ENCODE measurements at places on chromosomes 7 and 10.

DNA sequence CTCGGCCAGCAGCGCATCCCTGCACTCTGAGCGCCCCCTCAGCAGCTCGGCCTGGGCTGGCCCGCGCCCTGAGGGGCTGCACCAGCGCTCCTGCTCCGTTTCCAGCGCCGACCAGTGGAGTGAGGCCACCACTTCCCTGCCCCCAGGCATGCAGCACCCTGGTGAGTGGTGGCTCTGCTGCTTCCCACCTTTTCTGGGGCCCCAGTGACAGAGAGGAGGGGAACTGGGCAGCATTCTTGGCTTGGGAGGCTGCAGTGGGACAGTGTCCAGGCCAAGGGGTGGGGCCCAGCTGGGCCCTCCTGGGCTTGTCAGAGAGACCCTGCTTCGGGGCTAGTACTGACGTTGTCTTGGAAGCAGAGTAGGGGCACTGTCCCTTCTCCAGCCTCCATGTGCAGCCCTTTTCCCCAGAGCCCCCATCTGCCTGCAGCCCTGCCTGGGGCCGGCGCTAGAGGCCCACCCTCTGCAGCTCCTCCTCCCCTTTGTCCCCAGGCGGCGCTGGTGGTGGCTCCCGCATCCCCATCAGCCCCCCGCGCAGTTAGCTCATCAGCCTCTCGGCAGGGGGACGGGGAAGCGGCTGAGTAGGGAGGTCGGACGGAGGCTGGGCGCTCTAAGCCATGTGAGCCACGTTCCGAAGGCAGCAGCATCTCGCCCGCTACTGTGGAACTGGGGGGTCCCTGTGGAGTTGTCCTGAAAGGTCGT lies 29.2 kb downstream of the GBX1 start:
- DNase-seq: no peak

DNA sequence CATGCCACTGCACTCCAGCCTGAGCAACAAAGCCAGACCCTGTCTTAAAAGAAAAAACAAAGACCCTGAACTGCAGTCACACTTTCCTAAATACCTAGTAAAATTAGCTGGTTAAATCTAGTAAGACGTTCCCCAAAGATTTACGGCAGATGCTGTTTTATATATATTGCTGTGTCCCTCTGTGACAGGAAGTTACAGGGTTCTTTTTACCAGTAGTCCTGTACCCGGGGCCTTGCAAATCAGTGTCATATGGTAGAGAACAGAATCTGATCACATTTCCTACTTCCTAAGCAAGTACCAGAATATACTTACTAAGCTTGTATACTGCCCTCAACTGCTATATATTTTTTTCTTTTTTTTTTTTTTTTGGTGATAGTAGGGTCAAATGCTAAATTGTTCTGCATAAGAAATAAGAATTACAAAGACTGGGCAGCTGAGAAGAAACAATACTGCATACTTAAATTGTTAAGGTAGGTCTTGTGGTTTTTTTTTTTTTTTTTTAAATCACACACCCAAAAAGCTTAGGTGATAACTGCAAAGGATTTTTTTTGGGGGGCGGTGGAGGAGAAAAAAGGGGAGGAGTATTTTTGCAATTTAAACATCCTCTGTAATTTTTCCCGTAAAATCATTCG lies 27.3 kb upstream of the KMT2E start:
- no peak for DNase-seq

DNA sequence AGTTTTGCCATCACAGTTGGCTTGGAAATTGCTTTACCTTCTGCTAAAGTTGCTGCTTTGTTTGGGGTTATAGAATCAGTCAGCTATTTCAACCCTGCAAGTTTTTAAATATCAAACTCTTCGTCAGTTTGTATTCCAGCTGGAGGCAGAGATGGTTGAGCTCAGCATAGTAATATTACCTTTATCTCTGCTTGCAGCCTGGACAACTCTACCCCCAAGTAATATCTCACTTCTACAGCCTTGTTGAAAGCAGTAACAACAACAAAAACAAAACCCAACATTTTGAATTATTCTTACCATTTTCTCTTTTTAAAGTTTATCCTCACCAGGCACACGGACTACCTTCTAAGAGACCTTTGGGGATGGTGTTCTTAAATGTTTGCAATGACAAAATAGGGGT lies 239.1 kb upstream of the PHF14 start:
- DNase-seq: no peak

DNA sequence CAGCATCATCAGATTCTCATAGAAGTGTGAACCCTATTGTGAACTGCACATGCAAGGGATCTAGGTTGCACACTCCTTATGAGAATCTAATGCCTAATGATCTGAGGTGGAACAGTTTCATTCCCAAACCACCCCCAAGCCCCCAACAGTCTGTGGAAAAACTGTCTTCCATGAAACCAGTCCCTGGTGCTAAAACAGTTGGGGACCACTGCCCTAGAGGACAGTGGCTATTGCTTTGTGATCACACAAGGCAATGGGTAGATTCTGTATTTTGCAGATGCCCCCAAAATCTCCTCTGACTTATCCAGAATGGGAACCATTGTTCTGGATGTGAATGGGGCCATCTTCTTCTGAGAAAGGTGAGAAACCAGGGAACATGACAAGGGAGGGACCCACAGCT lies 31.1 kb upstream of the HPS1 start:
- DNase-seq: no peak

- DNase-seq: no peak
Measured at GRCh38 chr10:25694206-25694933, 239.7 kb upstream of the MYO3A start.

GRCh38 chr10:122044713-122045112 lies 55.8 kb downstream of the TACC2 start:
- no peak for DNase-seq

GRCh38 chr10:80468002-80468401 lies 13.9 kb downstream of the TSPAN14 start:
- no peak for DNase-seq

- peak; percentile 78 for DNase-seq
Measured at GRCh38 chr7:70647801-70648498, 484.0 kb upstream of the GALNT17 start.

DNA sequence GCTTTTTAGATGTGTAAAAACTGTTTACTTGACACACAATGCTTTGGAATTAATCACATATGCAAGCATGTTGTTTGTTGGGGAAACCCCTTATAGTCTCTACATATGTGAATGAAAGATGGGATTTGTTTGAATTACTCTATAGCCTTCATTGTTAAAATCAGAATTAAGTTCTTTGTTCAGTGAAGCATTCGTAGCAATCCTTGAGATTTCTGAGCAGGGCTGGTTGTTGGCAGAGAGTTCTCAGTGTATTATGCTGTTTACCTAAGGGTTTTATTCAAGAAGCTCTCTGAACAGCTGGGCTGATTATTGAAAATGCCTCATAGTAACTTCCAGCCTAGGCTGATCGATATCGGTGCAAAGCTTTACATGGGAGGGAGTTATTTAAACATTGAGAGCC lies 190.9 kb downstream of the VTI1A start:
- no peak for DNase-seq

DNA sequence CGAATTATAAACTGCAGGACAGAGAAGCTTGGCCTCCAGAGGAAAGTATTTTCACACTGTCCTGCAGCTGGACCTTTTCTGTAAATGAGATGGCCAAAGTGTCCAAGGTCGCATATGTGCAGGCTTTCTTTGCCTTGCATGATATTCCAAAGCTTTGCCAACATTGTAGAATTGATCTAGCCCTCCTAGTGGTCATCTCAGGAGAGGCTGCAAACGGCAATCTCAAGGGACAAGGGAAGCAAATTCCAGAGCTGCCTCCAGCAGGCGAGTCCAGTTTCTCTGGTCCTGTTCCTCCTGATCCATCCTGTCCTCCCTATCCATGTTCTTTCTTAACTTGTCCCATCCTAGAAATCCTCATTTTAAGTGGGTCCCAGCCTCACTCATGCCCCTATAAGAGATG lies 373.4 kb upstream of the PCDH15 start:
- DNase-seq: peak; percentile 4

- no peak for DNase-seq
Measured at GRCh38 chr7:97002555-97003261, 2.6 kb upstream of the DLX6 start.

DNA sequence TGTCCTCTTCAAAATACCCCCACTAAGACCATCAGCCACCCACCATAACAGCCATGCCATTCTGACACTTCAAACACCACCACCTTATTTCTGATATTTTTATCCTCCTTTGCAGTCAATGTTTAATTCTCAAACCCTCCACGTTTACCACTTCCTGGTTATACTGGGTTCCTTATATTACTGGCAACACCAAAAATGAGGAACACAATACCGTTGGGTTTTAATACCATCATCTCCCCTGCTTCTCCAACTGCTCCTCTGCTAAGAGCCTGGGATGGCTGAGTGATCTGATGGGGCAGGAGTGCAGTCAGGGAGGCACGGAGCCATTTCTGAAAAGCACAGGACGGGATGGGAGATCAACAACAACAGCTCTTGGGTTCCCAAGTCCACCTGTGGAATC lies 140.5 kb downstream of the CHCHD3 start:
- no peak for DNase-seq

DNA sequence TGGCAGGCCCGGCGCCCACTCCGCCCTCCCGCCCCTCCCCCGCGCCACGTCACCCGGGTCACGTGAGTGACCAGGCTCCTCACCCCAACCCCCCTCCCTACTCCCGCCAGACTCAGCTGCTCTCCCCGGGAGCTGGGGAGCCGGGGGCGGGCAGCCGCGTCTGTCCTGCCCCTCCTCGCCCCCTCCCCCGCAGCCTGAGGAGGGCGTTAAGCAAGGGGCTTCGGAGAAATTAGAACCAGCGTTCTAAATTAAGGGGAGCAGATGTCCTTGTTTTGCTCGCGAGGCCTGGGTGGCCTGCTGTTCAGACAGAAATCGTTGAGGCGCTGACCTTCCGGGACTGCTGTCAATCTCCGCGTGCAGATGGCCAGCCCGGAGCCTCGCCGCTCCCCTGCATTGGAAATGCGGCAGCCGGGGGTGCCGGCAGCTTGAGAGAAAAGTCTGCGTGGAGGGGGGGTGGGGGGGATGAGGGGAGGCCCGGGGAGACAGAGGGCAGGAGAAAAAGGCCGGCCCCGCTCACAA lies 102.2 kb upstream of the ZNF438 start:
- DNase-seq: peak; percentile 91

DNA sequence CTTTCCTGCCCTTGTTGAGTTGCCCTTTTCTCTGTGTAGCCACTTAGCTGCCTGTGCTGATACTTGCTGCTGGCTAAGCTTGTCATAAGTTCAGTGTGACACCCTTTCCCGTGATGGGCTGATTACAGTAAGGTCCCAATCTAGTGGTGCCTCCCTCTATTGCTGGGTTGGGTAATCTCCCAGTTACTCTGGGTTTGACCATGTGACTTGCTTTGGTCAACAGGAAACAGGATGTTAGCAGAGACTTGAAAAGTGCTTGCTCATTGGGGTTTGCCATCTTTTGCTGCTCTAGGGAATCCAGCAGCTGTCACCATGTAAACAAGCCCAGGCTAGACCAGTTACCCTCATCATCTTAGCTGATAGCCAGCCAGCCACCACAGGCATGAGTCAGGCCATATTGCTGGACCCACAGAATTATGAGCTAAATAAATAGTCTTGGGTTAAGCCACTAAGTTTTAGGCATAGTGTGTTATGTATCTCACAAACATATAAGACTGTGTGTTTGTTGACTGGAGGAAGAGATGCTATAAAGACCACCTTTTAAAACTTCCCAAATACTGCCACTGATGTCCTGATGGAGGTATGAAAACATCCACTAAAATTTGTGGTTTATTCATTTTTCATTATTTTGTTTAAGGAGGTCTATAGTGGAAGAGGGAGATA lies 4.0 kb upstream of the LEP start:
- DNase-seq: peak; percentile 44

DNA sequence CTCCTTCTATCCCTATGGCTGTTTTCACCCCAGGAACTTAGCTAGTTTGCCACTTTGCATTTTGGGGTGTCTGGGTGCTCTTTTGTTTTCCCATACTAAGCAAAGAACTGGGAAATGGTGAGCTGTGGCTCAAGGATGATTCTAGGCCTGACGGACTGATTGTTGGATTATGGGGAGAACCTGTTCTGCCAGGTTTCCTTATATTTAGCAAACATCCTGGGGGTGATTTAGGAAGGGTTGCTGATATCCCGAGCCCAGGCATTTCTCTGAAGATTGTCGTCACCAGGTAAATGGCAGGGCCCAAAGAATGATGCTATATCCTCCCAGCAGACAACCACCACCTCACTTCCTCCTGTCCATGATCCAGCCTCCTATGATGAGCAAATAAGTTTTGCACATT lies 72.1 kb upstream of the GRB10 start:
- no peak for DNase-seq

- no peak for DNase-seq
Measured at GRCh38 chr10:91210435-91210834, 10.0 kb upstream of the PCGF5 start.

DNA sequence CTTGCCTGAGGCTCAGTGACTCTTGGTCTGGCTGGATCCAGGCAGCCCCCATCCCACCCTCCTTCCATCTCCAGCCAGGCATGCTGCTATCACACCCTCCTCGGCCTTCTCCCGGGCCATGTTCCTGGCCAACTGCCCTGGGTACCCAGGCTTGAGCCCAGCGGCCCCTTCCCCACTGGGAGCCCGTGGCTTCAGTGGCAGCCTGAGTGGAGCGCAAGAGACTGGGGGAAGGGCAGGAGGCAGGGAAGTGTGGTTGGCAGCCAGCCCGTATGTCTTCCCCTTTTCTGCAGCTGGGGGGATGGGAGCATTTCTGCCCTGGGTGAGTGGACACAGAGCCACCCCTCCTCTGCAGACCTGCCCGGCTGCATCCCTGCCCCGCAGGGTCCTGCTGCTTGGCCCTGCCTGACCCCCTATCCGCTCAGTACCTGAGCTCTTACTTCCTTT lies 148.5 kb downstream of the ARHGAP22 start:
- no peak for DNase-seq

- DNase-seq: no peak
Measured at GRCh38 chr7:5780801-5781496, 514 bp downstream of the RNF216 start.

GRCh38 chr10:7572391-7572790 lies 94.4 kb downstream of the ITIH5 start:
- DNase-seq: no peak

DNA sequence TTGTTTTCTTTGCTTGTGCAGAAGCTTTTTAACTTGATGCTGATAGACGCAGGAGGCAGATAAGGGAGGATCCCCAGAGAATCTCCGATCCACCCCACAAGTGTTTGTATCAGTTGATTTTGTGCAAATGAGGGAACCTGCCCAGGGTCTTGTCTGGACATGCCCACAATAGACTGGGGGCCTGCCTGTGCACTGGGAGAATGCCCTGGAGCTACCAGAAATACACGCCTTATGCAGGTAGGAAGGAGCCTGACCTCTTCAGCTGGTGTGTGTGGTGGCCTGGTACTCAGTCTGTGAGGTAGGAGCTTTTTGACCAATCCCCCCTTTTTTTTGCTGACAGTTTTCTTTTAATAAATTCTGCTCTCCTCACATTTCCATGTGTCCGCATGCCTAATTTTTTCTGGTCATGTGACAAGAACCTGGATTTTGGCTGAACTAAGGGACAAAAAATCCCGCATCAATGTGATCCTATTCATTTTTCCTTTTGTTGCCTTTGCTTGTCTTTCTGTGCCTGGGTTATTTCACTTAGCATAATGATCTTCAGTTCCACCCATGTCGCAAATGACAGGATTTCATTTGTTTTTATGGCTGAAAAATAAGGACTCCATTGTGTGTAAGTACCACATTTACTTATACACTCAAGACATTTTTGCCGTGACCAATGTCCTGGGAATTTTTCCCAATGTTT lies 430.6 kb upstream of the NRG3 start:
- no peak for DNase-seq

GRCh38 chr10:113027574-113028455 lies 77.8 kb downstream of the TCF7L2 start:
- DNase-seq: no peak
